ENCODE measurements at places on chromosomes 16 and 17. TPM values are rescaled to one million over a fixed set of nuclear protein-coding genes. Genes with fewer than 3 reads are reported as not detected.

MAP3K14 gene
- not detected for polyA plus RNA-seq

CDRT15 gene
- polyA plus RNA-seq: not detected

RNF112 gene
- polyA plus RNA-seq: 12.7 TPM

GJC1 gene
- polyA plus RNA-seq: 0.67 TPM

CUEDC1 gene
- polyA plus RNA-seq: 0.24 TPM

HOXB6 gene
- not detected for polyA plus RNA-seq

HSPB9 gene
- not detected for polyA plus RNA-seq

All from Purkinje cell (primary cell).